ENCODE measurements at places on chromosomes 12 and 14.

DNA sequence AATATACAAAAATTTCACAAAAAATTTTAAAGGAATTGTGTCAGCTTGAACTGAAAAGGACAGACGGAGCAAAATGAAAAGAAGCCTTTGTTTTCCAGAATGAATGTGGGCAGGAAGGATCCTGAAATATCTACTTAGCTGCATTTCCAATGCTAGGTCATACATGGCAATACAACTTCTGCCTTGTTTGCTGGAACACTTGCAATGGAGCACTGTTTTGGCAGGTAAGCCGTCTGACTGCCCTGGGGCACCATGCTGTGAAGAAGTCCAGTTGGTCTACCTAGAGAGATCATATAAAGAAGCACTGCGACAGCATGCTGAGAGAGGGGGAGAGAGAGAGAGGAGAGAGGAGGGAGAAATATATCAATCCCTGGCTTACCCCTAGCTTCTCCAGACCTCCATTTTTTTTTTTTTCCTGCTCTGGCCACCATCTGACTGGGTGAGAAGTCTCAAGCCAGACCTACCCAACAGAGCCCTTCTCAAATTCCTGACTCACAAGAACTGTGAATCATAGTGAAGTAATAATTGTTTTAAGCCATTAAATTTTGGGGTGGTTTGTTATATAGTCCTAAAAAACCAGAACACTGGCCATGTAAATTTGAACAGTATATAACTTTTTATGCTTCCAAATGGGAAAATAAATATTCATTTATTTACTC lies 97.1 kb upstream of the PRICKLE1 start:
- DNase-seq, result no peak

- DNase-seq, result no peak
Measured at GRCh38 chr14:54364555-54365415, 32.0 kb upstream of the CDKN3 start.

DNA sequence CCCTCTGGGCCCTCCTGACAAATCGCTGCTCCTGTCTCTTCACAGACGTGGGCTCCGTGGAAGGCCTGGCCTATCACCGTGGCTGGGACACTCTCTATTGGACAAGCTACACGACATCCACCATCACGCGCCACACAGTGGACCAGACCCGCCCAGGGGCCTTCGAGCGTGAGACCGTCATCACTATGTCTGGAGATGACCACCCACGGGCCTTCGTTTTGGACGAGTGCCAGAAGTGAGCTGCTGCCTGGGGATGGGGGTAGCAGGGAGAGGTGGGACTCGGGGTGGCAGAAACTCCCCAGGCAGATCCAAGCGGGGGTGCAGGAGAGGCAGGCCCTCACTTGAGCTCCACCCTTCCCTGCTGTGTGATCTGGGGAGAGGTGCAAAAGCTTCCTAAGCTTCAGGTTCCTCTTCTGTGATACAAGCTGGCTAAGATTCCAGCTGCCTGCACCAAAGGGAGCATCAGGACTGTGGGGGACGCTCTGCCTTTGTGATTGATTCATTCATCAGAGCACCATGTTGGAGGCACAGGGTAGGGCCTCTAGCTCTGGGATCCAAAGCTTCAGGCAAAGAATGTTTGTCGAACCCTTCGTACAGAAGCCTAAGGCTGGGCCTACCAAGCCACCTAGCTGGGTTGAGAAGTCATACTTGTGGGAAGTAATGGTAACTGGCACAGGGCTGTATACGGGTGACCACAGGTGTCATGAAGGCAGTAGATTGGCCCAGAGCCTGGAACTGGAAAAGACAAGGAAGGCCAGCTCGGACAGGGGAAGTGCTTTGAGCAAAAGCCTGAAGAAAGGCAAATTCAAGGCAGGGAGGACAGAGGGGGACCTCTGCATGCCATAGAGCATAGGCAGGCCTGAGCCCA lies 29.1 kb upstream of the NXPH4 start:
- no peak for DNase-seq

- no peak for DNase-seq
Measured at GRCh38 chr12:601976-602699, 61.1 kb downstream of the NINJ2 start.

DNA sequence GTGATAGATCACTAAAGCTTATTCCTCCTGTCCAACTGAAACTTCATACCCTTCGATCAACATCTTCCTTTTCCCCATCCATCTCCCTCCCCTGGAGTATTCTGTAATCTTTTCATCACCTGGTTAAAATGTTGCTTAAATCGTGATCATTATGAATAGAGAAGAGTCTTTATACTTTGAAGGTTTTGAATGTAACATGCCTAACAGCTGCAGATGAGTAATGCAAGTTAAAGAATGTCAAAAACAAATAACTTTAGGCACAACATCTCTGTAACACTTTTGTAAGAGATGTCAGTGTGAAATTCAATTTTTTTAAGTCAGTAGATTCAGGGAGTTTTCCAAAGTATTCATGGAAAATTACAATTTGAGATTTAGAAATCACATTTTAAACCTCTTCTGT lies 25.0 kb downstream of the RXYLT1 start:
- no peak for DNase-seq

GRCh38 chr14:85178864-85179263 lies 351.1 kb upstream of the FLRT2 start:
- no peak for DNase-seq

GRCh38 chr12:44127966-44128710 lies 292.3 kb downstream of the TMEM117 start:
- DNase-seq, result no peak

DNA sequence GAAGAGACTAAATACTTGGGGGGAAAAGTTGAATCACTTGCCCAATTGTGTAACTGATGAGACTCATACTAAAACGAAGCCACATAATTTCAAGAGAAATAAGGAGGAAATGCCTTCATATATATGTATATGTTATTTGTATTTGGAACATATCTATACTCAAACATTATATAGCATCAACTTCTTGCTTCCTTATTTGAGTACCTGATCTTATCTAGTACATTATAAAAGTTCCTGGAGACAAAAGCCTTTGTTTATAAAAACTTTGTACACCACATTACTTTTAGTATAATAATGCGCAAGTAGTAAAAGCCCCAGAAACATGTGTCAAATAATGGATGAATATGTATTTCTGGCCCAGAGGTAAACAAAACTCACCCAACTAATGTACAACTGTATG lies 92.0 kb downstream of the SLC2A13 start:
- no peak for DNase-seq

GRCh38 chr12:46507766-46508165 lies 135.2 kb upstream of the SLC38A2 start:
- no peak for DNase-seq

- DNase-seq, result no peak
Measured at GRCh38 chr12:76719171-76720041, 44.5 kb upstream of the ZDHHC17 start.

DNA sequence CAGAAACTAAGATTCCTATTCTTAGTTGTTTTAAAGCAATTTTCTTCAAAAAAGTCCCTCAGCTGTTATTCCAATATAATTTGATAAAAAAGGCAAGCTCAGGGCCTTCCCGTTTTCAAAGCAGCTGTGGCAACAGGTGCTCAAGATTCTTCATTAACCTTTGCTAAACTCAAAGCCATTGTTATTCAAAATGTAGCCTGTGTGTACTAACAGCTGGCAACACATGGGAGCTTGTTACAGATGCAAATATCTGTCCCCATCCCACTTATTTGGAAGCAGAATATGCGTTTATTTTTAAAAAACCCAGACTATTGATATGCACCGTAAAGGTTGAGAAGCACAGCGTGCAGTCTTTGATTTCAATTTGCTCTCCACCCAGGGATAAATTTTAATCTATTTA lies 210.4 kb upstream of the SYT10 start:
- no peak for DNase-seq

DNA sequence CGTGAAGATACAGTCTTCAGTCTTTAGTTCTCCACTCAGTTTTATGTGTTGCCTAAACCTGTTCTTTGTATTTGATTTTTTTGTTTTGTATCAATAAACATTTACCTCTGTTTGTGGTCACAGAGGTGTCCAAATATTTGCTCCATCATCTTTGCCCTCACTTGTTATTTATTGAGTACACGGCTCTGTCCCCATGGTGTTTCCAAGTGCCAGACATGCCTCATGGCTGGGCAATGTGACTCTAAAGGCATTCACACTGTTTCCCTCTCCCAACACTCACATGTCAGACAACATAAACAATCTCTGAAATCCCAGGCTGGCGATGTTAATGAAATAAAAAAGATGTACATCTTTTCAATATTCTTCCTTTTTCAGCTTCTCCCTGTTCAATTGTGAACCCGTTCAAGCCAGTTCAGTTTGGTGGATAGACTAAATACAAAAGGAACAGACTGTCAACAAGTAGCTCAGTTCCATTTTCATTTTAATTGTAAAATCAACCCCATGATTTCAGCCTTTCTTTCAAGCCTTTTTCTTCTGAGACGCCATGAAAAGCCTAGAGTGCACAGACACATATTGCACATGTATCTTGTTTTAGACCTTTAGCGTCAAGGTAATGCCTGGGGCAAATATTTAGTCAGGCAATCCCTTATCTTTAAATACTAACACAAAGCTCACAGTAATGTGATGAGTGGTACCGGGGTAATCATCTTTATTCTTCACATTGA lies 680.7 kb downstream of the GALC start:
- no peak for DNase-seq

DNA sequence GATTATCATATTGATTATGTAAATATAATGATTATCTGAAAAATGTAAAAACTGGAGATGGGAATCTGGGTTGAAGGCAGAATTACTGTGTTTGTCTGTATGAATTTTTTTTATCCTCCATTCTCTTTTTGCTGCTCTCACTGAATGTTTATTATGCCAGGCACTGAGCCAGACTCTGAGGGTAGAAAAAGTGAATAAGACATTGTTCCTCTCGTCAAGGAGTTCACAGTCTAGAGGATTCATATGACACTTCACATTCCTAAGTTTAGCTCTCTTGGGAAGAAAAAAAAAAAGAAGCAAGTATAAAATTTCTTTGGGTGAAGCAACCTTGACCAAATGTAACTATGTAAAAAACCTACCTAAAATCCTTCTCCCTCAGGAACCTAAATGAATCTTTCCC lies 120.9 kb upstream of the LMO3 start:
- no peak for DNase-seq

GRCh38 chr12:64390275-64390851 lies at the start of gene C12orf56:
Gene C12orf56 (minus strand): TSS chr12:64390758. CDS start chr12:64390565, 193 bp downstream.
- DNase-seq, result peak; percentile 75

- no peak for DNase-seq
Measured at GRCh38 chr12:50083301-50083700, 1.8 kb upstream of the SMARCD1 start.

GRCh38 chr14:90277581-90278198 lies 21.3 kb downstream of the PSMC1 start:
- no peak for DNase-seq

- no peak for DNase-seq
Measured at GRCh38 chr12:96295532-96296160, 101.5 kb downstream of the ELK3 start.

- DNase-seq, result no peak
Measured at GRCh38 chr14:61524211-61524806, 171.0 kb upstream of the HIF1A start.

- DNase-seq, result no peak
Measured at GRCh38 chr12:46492471-46493085, 120.0 kb upstream of the SLC38A2 start.

DNA sequence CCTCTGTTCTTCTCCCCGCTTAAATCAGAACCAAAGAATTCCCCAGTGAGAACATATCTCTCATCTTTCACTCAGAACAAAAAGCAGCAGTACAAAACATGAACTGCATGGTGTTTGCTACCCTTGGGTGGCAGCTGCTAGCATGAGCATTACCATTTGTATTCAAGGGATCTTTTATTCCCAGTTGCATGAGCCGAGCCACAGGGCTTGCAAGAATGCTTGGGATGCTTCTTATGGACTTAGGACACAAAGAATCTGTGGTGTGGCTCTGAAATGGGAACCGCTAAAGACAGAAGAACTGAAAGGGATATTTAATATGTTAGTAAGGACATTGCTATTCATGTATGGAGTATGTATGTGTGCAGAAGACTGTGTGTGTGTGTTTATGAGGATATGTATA lies 190.6 kb downstream of the TMX1 start:
- DNase-seq, result no peak

DNA sequence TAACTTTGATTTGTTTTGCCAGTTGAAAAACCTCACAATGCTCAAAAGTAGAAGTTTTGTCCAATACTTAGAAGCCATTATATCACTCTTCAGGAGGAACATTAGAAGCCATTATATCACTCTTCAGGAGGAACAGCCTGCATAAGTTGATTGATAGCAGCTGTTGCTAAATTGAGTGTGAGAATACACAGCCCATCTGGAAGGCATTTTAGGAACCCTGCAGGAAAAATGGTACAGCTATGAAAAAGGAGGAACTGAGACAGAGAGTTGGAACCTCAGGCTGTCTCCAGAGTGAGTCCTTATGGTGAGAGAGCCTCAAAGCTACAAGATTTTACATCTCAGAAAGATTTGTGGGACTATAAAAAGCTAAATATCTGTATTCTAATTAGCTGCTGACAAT lies 207.0 kb downstream of the MYRFL start:
- DNase-seq, result no peak

GRCh38 chr12:56676851-56677580 lies 11.1 kb downstream of the PTGES3 start:
- peak; percentile 24 for DNase-seq

- DNase-seq, result no peak
Measured at GRCh38 chr12:26369588-26369987, 174.2 kb downstream of the SSPN start.

DNA sequence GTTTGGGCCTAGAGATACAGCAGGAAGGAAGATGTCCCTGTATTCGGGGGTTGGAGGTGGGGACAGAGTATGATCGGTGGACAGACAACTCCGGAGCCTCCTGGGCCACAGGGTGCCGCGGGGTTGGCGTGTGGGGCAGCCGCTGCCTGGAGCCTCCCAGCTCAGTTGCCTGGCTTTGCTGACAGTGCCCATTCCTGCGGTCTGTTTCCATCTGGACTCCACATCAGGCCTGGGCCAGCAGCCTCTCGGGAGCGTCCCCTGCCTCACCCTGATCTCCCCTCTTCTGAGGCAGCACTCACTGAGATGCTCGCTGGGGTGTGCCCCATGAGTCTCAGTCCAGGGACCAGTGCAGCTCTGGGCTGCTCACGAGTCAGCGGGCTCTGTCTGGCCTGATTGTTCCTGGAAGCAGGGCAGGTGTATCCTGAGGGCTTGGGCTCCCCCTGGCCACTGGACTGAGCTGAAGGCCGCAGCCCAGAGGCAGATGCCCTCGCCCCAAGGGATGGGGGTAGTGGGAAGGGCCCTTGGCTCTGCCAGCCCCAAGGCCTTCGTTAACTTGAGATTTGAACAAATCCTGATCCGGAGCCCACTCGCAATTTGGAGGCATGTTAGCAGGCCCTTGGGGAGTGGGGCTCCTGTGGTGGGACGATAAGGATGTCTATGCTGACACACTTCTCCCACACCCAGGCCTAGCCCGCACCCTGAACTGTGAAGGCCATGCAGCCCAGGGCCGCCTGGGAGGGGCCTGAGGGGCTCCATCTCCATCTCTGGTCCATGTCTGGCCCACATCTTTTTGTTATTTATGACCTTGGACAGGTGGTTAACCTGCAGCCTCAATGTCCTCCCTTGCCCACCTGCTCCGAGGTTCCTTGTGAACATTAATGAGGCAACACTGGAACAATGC lies 7.5 kb downstream of the HIP1R start:
- DNase-seq, result no peak
